NCI-H1417 (cell line): ENCODE measurements at places on chromosomes 1 and 21.

DNA sequence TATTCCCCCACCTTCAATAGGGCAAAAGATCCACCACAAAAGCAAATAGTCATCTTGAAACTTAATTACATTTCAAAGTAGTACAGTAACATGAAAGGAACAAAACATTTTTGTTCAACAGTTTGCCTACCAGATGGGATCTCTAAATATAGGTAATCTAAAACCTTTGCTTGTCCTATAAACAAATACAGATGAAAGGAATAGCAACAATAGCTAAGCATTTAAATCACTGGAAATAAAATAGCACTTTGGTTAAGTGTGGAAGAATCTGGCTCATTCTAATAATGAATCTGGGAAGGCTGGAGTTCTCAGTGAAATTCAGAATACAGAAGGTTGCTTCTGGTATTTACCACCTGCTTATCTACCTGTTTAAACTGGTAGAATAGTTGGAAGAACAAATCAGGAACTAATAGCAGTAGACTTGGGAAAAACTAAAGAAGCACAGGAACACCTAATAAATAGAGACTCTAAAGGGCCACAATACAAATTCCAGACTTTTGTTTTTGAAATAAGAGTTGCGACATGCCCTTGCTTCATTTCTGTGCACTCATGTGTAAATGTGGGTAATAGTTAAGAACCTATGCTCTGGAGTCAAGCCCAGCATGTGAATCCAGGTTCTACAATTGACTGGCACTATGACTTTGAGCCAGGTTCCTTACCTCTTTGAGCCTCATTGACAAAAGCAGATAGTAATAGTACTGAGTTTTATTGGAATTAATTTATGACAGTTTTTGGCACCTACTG, 2.3 kb upstream of the LYPLAL1 start:
- no peak for DNase-seq

- no peak for DNase-seq
Measured at GRCh38 chr1:207251066-207251465, 70.4 kb upstream of the CD55 start.

- peak; percentile 27 for DNase-seq
Measured at GRCh38 chr21:29217818-29218291, 80.9 kb upstream of the BACH1 start.

- DNase-seq, result no peak
Measured at GRCh38 chr1:161989108-161989507, 34.6 kb downstream of the OLFML2B start.

DNA sequence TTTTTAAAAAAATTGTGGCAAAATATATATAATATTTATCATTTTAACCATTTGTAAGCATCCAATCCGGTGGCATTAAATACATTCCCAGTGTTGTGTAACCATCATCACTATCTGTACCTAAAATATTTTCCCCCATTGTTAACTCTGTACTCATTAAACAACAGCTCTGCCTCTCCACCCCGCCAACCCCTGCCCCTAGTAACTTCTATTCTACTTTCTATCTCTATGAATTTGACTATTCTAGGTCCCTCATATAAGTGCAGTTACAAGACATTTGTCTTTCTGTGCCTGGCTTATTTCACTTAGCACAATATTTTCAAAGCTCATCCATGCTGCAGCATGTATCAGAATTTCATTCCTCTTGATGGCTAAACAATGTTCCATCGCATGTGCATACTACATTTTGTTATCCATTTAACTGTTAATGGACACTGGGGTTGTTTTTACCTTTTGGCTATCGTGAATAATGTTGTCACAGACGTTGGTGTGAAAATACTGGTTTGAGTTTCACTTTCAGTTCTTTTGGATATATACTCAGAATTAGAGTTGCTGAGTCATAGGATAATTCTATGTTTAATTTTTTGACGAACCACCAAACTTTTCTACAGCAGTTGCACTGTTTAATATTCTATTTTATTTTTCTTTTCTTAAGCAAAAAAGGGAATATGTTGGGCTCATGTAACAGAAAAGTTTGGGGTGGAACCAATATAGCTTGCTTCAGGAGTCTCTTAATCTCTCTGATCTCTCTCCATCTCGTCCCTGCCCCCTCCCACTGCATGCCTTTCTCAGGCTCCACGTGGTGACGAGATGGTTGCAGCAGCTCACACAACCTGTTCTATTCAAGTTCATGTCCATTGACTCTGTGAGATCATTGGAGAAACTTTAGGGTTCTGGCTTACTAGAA, 25.2 kb upstream of the RCAN1 start:
- no peak for DNase-seq

DNA sequence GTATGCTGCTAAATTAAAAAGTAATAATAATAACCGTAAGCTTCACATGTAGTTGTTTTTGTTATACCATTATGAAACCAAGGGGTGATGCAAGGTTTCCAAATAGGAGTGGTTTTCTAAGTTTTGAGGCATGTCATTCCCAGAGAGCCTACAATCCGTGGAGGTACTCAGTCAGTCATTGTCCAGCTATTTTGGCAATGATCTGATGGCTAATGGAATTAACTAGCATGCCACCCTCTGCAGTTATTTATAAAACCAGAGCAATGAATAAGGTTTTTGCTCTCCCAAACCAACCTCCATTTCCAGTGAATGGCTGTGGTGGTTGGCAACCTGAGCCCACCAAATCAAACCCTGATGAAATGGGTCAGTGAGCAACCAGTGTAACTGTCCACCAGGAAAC, 106.4 kb downstream of the TBX15 start:
- DNase-seq, result no peak

- DNase-seq, result peak; percentile 20
Measured at GRCh38 chr1:24101796-24102586, 9.9 kb downstream of the MYOM3 start.

GRCh38 chr1:229579059-229579673, 20.7 kb upstream of the ABCB10 start:
- DNase-seq, result peak; percentile 76

GRCh38 chr1:3403011-3403345, 51.5 kb upstream of the ARHGEF16 start:
- DNase-seq, result no peak

- no peak for DNase-seq
Measured at GRCh38 chr1:66925558-66925910, 744 bp downstream of the MIER1 start.

DNA sequence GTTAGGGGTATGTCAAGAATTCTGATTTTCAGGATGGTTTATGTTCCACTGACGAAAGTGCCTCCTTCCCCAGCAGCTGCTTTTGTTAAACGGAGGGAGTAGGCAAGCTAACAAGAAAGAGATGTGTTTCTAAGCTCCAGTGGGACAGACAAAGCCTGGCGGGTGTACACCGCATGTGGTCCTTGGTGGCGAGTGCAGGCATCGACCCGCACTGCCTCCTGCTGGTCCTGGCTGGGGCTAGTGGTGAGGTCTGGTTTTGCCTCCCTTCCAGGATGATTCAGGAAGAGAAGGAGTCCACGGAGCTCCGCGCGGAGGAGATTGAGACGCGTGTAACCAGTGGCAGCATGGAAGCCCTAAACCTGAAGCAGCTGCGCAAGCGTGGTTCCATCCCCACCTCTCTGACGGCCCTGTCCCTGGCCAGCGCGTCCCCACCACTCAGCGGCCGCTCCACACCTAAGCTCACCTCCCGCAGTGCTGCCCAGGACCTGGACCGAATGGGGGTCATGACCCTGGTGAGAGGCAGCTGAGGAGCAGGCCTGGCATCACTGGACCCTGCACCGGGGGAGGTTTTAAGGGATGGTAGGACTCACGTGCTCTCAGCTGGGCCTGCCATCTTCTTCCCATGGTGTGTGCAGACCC, 29.0 kb downstream of the PPFIA4 start:
- no peak for DNase-seq

- no peak for DNase-seq
Measured at GRCh38 chr1:202158810-202159533, 1.4 kb downstream of the PTPN7 start.

GRCh38 chr1:220691053-220691684, 1.0 kb downstream of the C1orf115 start:
- DNase-seq, result no peak
